Thyroid gland (tissue), 4 donors: ENCODE measurements at places on chromosomes 16 and 17.

DNA sequence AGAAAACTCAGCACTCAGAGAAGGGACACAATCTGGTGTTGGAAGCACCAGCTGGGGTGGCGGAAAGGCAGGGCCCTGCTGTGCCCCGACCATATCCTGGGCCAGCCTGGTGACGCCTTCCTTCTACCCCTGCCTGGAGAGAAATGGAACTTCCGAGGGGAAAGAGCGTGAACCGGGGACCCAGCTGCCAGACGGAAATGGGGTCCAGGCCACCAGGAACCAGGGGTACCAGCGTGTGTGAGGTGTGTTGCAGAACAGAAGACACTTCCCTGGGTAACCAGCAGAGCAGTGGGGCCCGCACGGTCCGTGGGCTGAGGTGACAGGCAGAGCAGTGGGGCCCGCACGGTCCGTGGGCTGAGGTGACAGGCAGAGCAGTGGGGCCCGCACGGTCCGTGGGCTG is 6.8 kb downstream of the RAB40B start:
- DNase-seq = no peak

- DNase-seq = no peak
Observed at GRCh38 chr17:40354221-40355122, 10.1 kb downstream of the GJD3 start.

- DNase-seq = peak; percentile 71
Observed at GRCh38 chr17:53032861-53033271, 789.9 kb upstream of the KIF2B start.

DNA sequence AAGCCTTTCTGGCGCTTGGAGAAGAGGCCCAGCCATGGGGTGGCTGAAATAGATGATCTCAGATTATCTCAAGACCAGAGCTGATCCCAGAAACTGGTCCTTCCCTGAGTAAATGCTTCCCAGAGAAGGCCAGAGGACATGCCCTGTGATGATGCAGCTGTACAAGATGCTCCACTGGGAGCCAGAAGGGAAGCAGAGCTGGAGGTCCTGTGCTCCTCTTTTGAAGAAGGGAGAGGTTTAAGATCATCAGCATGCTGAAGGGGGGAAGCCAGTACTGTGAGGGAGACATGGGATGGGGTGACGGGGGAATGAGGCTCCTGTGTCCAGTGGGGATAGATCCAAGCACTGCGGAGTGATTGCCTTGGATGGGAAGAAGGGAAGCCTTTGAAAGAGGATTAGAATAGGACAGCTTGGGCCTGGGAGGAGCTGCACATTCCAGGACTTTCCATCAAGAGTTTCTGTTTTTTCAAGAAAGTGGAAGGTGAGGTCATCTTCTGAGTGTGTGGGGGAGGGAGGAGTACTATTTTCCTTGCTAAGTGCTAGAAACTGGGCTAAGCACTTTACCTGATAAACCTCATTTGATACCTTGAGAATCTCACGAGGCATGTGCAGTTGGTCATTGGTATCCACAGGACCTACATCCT is 16.4 kb upstream of the ALOX15B start:
- DNase-seq = peak; percentile 52

DNA sequence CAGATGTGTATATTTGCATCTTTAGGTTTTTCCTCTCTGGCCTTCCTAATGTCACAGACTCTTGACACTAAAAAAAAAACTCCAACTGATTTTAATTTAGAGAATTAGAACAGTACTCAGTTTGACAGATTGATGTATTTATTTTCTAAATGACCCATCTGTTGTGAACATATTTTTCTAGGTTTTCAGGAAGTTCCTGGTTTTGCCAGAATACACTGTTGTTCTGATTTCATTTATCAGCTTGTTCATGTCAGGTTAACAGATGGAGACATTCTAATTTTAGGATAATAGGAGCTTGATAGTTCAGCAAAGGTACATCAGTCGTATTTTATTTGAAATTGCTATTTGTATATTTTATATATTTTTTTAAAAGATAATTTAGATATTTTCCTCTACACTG is 133.4 kb downstream of the TANC2 start:
- DNase-seq = no peak

DNA sequence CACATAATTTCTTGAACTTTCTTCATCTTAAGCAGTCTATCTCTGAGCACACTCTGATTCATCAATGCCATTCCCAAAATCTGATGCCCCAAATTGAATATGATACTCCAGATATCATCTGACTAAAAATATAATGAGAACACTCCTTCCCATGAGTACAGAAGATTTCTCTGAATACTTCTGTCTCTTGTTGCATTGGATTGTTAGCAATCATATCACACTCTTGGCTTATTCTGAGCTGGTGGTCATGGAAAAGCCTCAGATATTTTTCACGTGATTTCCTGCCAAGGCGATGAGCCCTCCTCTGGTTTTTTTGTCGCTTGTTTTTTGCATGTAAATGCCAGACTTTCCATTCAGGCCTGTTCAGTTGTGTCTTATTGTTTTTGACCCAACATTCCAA is 87.2 kb downstream of the NOG start:
- DNase-seq = no peak

DNA sequence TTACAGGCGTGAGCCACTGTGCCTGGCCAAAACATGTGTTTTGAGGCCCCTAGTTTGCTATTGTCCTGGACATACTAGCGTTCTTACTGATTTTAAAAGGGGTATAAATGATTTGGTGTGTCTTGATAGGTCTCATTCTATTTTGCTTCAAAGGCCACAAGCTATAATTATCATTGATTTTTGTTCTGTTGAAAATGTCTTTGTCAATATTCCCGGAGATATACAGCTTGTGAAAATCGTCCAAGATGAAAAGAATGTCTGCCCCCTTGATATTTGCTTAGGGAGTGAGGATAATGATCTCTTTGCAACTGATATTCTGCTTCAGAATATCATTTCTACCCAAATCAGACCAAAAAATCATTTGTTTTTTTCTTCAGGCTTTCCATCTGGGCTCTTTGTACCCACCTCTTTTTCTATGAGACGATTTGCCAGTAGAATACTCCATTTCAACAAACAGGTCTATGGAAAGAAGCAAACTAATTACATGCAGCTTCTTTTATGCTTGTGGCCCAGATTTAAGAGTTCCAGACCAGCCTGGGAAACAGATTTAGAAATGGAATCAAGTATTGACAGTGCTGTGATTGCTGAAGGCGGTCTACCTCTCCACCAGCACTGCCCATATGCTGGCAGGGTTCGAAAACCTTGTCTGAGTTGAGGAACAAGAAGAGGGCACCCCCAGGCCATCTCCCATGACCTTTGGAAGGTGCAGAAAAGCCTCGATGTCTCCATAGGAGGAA is 14.1 kb upstream of the ST6GALNAC1 start:
- DNase-seq = no peak

- no peak for DNase-seq
Observed at GRCh38 chr17:2027528-2028233, 2.3 kb upstream of the DPH1 start.

DNA sequence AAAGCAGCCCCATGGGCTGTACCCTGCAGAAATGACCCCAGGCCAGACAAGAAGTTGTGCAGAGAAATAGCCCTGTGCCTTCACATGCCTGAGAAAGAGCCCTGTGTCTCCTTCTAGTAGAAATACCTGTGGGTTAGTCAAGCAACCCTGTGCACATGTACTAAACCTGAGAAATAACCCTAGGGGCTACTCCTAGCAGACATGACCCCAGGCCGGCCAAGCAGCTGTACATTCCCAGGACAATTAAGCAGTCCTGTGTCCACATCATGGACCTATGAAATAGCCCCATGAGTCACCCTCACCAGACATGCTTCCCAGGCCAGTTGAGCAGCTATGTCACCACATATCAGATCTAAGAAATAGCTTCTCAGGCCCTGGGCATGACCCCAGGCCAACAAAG is 519.7 kb upstream of the CA10 start:
- DNase-seq = no peak

DNA sequence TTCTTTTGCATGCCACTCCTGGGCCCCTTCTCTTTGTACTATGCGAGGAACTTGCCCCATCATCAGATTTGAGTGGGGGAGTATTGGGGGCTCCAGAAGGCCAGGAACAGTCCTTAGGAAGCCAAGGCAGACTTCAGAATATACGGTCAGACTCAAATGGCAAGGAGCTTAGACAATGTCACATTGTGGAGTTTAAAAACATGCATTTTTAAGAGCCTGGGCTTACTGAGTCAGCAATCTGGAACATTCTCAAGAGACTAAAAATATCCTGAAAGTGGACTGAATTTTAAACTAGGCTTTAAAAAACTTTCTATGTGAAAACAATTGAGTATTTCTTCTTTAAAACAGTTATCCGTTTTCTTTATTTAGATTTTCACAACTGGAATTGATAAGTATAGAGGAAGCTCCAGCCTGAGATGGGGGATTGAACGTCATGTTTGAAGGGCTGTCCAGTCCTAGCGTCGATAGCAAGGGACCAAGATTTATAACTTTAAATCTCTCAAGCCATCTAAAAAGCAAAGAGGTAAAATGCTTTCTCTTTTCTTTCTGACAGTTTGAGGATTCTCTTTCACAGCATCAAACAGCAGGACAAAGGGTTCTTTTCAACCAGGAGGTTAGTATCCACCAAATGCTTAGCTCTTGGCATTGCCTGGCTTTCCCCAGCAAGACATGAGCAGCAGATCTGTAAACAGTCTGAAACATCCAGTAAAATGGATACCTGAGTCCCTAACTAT is 45.8 kb upstream of the CDRT4 start:
- DNase-seq = peak; percentile 24

GRCh38 chr17:5248821-5249479 is 14.3 kb upstream of the SCIMP start:
- no peak for DNase-seq

GRCh38 chr16:14249291-14250032 is 178.3 kb downstream of the MRTFB start:
- DNase-seq = peak; percentile 41

DNA sequence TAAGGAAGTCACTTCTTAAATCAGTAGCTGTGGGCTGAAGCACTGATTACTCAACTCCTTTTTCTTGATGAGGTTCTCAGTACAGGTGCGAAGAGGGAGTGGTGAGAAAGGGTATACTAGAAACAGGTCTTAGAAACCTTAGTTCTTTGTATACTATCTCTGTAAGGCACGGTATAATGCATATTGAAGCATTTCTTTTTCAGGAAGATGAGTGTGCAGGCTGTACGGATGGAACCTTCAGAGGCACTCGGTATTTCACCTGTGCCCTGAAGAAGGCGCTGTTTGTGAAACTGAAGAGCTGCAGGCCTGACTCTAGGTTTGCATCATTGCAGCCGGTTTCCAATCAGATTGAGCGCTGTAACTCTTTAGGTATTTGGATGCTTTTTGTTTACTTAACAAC is 39.2 kb downstream of the CYLD start:
- DNase-seq = no peak

DNA sequence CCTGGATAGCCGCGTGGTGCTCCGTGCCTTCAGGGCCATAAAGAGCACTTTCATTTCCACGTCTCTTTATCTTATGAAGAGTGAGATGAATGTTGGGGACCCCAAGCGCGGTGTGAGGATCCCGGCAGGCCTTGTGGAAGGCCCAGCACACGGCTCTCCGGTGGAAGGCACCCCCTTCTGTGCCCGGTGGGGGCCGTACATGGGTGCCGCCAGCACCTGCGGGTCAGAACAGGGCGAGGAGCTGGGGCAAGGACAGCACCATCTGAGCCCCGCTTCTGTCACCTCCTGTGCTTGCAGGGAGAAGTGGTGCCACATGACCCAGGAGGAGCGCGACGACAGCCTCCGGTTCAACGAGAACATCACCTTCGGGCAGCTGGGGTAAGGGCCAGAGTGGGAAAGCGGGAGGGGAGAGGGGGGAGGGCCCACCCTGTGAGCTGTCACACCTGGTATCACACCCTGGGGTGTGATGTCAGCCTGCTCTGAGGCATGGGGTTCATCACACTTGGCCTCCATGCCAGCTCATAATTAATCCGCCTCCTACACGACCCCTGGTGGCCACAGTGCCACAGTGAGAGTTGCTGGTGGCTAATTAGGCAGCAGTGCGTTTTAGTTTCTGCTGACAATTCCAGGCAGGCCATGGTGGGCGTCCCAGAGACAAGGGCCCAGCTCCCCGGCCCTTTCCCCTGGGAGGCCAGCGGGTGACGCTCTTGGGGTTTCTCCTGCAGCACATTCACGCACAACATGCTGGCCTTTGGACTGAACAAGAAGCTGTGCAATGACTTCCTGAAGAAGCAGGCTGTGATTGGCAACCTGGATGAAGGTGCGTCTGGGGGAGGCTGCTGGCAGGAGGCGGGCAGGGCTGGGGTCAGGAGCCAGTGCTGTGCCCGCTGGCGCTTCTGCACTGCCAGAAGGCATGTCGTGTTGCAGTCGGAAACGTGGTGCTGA is 25.7 kb downstream of the CIBAR2 start:
- peak; percentile 78 for DNase-seq

- peak; percentile 45 for DNase-seq
Observed at GRCh38 chr17:78040440-78041385, 82.2 kb downstream of the TNRC6C start.

GRCh38 chr16:10631886-10632285 is 51.5 kb upstream of the EMP2 start:
- DNase-seq = no peak

- peak; percentile 73 for DNase-seq
Observed at GRCh38 chr17:45110676-45111611, 21.4 kb downstream of the PLCD3 start.

GRCh38 chr17:41844971-41845370 is 7.3 kb downstream of the KLHL10 start:
- no peak for DNase-seq

- no peak for DNase-seq
Observed at GRCh38 chr17:48484850-48485249, 46.0 kb downstream of the HOXB1 start.

DNA sequence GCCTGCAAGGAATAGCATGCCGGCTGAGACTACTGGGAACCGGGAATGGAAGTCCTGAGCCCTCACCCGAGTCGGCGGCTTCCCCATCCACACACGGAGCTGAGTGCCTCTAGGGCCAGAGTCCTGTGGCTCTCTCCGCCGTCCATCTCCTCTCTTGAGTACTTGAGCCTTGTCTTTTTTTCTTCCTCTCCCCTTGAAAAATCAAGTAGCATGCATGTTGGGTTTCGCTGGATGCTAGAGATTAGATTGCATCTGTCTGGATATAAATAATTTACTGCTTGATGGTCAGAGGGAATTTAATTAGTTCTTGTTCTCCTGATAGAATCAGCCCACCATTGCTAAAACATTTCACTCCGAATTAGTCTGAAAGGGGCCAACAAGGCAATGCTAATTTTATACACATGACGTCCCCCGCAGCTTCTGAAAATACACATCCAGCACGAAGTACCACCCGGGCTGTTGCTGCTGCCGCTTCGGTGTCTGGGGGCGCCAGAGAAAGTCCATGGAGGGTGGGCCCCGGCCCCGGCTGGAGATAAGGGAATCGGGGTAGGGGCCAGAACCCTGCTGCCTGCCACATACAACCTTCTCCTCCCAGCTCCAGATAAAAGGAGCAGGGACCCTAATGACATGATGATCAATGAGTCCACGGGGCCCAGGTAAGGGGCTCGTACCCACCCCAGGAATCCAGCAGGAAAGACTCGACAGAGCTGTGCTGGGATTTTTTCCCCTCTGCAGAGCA is 48.5 kb downstream of the RBFOX3 start:
- peak; percentile 20 for DNase-seq
